Muscle of leg (tissue), 16 donors: ENCODE measurements at places on chromosomes 13 and 19. TPM values are rescaled to one million over a fixed set of nuclear protein-coding genes. Genes with fewer than 3 reads are reported as not detected.

Gene HPN
- 0.13 TPM for total RNA-seq

Gene ANO8
- 3.9 TPM for total RNA-seq

Gene APLP1
- total RNA-seq: 4.7 TPM

Gene HIPK4
- 0.13 TPM for total RNA-seq

Gene ERF
- total RNA-seq: 17.3 TPM

Gene F10
- total RNA-seq: 41.0 TPM

Gene ICAM5
- not detected for total RNA-seq

Gene IRF2BP1
- 17.5 TPM for total RNA-seq

Gene ZFR2
- under 0.01 TPM for total RNA-seq

Gene CLEC11A
- 35.2 TPM for total RNA-seq

Gene IGFL1
- not detected for total RNA-seq

Gene KCTD12
- total RNA-seq: 94.2 TPM

Gene TBXA2R
- 0.53 TPM for total RNA-seq

Gene CPB2
- total RNA-seq: not detected

Gene ECSIT
- 39.6 TPM for total RNA-seq

Gene MATK
- total RNA-seq: 0.62 TPM

Gene PPP6R1
- total RNA-seq: 12.5 TPM

Gene APOC4
- not detected for total RNA-seq

Gene CNMD
- 0.66 TPM for total RNA-seq

Gene SNAPC2
- total RNA-seq: 10.6 TPM

Gene MBD3L3
- not detected for total RNA-seq

Gene XPO4
- total RNA-seq: 19.6 TPM

Gene PRDX2
- total RNA-seq: 191 TPM

Gene KLK14
- total RNA-seq: not detected

Gene PAK4
- 3.5 TPM for total RNA-seq

Gene NKPD1
- total RNA-seq: 0.13 TPM

Gene ACP5
- 1.8 TPM for total RNA-seq

Gene PTOV1
- total RNA-seq: 140 TPM

Gene RXFP2
- total RNA-seq: not detected

Gene SIGLEC5
- total RNA-seq: 0.13 TPM

Gene TRIM13
- 21.5 TPM for total RNA-seq

Gene MISP3
- total RNA-seq: 0.62 TPM

Gene POU2F2
- total RNA-seq: 0.35 TPM

Gene GNG14
- not detected for total RNA-seq

Gene IL17D
- total RNA-seq: 17.6 TPM

Gene ZNF527
- 7.6 TPM for total RNA-seq

Gene GRIN2D
- 0.58 TPM for total RNA-seq

Gene FREM2
- 8.5 TPM for total RNA-seq

Gene VSTM2B
- total RNA-seq: 0.27 TPM

Gene ATP8A2
- total RNA-seq: 0.89 TPM

Gene ZNF160
- total RNA-seq: 27.5 TPM

Gene RPS28
- 1,487 TPM for total RNA-seq

Gene UGGT2
- total RNA-seq: 40.0 TPM

Gene DPF1
- total RNA-seq: 2.0 TPM

Gene AP1M2
- 0.27 TPM for total RNA-seq

Gene MCEMP1
- not detected for total RNA-seq
